ENCODE measurements at places on chromosomes 7 and 10.

DNA sequence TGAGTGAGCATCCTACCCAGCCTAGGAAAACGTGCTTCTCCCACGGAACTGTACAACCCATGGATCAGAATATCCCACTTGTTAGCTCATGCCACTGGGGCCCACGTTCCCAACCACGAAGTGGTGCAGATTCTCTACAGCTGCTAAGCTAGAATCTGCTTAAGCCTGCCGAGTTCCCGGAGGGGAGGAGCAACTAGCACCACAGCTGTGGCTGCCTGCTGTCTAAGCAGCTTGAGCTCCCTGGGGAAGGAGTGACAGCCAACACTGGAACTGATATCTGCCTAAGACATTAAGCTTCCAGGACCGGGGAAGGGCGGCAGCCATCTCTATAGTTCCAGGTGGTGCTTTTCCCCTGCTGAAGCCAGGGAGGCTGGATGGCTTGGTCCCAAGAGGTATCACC lies 334.7 kb upstream of the CHRM2 start:
- no peak for DNase-seq

DNA sequence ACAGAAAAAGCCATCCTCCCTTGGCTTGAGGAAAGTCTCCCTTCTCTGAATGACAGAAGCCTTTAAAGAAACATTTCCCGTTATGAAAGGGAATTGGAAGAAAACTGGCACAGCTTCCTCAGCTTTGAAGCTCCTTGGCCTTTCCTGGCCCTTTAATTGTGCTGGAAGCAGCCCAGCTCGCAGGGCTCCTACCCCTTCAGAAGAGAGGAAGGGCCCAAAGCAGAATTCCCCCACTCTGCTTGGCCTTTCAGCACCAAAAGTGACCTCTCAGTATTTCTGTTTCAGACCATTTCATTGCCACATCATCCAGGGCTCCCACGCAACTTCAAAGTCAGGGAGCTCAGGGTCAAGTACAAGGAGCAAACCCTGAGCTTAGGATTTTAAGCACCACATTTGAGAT lies 4.2 kb downstream of the AFAP1L2 start:
- no peak for DNase-seq

- DNase-seq = no peak
Observed at GRCh38 chr7:92790992-92791391, 45.4 kb downstream of the CDK6 start.

DNA sequence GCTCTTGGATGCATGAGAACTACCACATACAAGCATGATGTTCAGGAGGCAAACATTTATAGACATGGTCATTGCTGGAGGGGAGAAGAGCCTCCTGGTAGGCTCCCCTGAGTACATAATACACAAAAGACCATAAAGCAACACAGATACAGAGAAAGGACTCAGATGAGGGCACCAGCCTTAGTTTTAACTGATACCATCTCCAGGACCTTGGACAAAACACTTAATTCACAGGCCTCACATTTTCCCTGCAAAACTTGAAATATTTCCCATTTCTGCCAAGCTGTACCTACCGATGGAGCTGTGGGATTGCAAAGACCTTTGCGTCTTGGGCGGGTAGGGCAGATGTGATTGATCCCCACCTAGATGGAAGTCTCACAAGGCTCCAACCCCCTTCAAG lies 16.7 kb upstream of the ZNF488 start:
- no peak for DNase-seq

DNA sequence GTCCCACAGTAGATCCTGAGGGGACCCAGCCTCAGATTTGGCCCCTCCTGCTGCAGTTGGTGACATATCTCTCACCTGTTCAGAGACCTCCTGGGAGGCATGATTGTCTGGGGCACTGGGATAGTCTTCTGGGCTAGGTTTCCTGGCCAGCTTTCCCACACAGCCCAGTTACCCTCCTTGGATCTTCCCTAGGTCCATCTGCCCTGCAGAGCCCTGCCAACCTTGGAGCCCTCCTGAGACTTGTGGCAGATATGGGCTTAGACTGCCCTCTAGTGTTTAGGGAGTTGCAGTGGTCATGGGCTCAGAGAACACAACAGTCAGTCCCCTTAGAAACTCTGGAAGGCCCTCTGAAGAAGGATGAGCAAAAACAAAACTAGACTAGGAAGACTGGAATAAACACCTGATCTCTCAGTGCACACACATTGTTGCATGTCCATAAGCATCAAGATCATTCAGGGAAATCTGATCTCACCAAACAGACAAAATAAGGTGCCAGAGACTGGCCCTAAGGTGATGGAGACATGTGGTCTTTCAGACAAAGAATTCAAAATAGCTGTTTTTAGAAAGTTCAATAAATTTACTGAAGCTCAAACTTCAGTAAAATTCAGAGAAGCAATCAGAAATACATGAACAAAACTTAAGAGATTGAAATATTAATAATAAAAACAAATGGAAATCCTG lies 324.6 kb downstream of the ATRNL1 start:
- DNase-seq = no peak

- no peak for DNase-seq
Observed at GRCh38 chr7:69402696-69403095, 195.6 kb upstream of the AUTS2 start.

DNA sequence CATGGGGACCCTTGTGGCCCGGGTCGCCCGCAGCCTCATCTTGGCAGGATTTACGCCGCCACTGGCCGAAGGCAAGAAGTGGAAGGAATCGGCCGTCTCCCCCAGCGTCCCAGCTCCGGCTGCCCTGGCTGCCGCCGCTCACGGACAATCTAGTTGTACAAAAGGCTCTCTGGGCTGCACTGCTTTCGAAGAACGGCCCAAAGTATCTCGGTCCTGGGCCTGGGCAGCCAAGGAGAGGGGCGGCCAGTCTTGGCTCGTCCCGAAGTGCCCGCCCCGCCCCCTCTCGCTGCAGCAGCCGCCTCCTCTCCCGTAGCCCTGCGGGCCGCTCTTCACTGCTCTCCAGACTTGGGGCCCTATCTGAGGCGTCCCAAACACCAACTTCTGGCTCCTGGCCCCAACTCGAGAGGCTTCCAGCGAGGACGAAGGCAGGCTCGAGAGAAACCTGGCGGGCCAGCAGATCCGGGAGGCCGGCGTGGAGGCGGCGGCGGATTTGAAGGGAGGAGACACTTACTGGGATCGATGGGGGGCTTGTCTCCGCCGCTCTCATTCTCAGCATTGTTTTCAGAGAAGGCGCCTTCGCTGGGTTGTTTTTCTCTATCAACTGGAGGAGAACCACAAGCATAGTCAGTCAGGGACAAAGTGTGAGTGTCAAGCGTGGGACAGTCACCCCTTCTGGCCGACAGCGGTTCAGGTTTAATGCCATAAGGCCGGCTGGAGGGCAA lies 809 bp downstream of the HOXA9 start:
- no peak for DNase-seq

DNA sequence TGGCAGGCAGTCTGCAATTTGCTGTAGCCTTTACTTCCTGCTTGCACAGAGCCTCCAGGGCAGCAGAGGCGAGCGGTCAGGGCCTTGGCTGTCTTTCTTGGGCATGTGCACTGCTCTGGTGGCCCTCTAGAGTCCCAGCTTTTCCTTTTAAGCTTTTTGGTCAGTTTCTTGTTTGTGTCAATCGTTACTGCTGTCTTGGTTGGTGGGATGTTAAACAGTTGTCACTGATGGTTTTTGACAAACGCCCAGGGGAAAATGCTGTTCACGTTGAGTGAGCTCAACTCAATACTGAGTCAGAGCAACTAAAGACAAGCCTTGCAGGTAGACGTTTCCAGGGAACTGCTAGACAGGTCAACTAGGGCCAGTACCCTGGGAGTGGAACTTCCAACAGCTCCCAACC lies 14.0 kb downstream of the PRKRIP1 start:
- DNase-seq = no peak

- no peak for DNase-seq
Observed at GRCh38 chr7:106177738-106178592, 65.9 kb upstream of the SYPL1 start.

DNA sequence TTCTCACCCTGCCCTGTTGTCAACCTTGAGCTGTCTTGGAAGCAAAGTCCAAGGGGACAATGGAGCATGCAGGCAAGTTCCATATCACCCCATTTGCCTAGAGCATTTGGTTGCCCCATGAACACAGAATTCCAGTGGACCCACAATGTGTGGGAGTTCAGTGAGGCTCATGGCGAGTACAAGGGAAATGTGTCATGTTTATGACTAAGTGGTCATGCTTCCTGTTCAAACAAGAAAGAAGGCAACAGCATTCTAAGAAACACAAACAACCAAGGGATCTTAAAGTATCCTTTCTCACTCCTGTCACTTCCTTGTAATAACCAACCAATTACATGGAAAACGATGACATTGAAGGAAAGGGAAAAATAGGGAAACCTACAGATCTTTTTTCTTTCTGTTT lies 513.0 kb downstream of the INHBA start:
- no peak for DNase-seq

DNA sequence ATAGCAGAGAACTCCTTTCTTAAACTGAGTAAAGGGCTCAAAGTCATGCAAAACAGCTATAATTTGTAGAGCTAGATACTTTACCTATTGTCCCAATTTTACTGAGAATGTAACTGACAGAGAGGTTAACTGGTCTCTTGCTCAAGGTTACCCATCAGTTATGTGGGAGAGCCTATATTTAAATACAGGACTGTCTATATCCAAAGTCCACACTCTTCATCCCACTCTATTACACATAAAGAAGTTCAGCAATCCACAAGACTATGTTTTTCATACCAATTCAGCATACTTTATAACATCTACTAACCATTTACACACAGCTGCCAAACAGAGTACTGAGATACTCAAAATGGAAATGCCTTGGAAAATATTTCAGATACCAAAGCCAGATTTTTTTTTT lies 100.2 kb downstream of the MICU1 start:
- no peak for DNase-seq

GRCh38 chr7:75642810-75643486 lies 95.8 kb downstream of the HIP1 start:
- peak; percentile 59 for DNase-seq

DNA sequence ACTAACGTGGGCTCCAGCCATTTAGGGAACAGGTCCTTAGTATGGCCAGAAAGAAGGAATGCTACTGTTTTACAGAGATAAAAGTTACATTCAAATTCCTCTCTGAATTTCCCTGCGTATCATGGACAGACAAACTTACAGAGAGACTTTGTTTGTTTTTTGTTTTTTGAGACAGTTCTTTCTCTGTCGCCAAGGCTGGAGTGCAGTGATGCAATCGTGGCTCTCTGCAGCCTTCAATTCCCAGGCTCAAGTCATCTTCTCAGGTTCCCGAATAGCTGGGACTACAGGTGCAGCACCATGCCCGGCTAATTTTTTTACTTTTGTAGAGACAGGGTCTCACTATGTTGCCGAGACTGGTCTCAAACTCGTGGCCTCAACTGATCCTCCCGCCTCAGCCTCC lies 64.5 kb upstream of the MPP7 start:
- no peak for DNase-seq

- DNase-seq = no peak
Observed at GRCh38 chr10:88858491-88858890, 6.8 kb upstream of the ANKRD22 start.

GRCh38 chr7:15503603-15504290 lies 58.1 kb downstream of the AGMO start:
- DNase-seq = no peak

GRCh38 chr7:25786936-25787335 lies 365.1 kb upstream of the NFE2L3 start:
- no peak for DNase-seq

- no peak for DNase-seq
Observed at GRCh38 chr10:80500572-80501380, 36.9 kb upstream of the SH2D4B start.

- DNase-seq = no peak
Observed at GRCh38 chr10:107727767-107728317, 563.3 kb upstream of the SORCS1 start.

DNA sequence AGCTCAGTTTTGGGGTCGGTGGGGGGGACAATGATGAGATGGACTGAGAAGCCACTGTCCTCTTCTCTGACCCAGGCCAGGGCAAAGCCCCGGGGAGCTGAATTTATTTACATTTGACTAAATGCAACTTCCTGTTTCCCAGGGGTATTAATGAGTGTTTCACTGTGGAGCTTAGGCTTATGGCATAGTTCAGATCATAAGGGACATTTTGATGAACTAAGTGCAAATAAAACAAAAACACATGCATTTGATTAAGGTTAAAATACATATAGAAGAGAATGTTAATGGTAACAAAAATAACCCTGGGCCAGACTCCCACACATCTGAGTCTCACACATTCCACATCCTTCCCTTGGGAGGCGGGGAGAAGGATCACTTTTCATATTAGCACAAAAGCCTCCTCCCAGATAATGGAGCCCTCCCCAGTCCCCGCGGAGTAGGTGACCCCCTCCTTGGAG lies 320.6 kb downstream of the FRMD4A start:
- DNase-seq = no peak

DNA sequence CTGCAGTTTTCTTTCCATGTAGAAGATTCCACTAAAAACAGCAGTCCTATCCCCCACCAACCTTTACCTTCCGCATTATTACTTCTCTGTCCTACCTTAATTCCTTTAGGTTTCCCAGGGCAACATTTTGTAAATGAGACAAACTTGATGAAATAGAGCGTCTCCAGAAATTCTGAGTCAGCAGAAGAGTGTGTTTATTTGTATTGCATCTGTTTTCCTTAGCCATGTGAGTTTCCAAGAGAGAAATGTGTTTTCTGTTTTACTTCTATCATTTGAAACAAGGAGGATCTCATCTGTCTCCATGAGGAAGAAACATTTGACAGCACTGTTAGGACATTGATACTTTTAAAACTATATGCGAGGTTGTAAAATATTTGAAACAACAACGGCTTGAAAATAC lies 244.2 kb upstream of the PLXDC2 start:
- DNase-seq = no peak

GRCh38 chr7:15851201-15851600 lies 164.7 kb upstream of the MEOX2 start:
- DNase-seq = no peak

DNA sequence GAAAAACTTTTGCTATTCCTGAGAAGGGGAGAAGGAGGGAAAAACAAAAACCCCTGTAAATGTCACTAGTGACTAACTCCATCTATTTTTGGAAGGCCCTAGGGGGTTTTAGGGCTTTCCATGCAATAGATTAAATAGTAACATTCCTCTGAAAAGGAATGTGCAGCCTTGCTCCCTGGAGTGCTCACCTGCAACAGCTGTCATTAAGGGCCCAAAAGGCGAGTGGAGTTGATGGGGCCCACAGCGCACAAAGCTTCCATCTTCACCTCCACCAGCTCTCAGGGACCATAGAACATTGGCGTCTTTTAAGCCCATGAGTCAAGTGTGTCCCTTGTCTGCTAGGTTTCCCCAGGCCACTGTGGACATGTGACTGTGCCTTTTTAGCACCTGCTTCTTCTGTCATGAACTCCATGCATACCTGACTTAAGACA lies 58.0 kb upstream of the IL6 start:
- no peak for DNase-seq

DNA sequence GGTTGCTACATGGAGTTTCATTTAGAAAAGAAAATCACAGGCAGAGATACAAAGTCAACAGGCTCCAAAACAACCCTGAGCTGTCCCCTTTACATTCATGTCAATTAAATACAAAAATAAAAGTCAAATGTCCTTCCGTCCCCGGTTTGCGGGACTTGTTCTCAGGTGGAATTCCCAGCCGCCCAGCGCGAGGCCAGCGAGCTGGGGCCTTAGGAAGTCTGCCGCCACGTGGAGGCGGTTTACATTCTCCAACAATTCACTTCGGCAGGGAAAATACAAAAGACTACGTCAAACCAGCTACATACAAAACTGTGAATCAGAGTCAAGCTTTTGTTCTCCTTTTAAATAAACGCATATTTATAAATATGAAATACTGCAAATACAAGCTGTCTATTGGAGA lies 25.3 kb upstream of the DDC start:
- DNase-seq = no peak
